ENCODE measurements at places on chromosomes 5 and 9.

- DNase-seq = peak; percentile 96
Measured at GRCh38 chr9:7976167-7976755, 176.7 kb upstream of the DMAC1 start.

GRCh38 chr9:125428902-125429467, 167.4 kb downstream of the GAPVD1 start:
- no peak for DNase-seq

DNA sequence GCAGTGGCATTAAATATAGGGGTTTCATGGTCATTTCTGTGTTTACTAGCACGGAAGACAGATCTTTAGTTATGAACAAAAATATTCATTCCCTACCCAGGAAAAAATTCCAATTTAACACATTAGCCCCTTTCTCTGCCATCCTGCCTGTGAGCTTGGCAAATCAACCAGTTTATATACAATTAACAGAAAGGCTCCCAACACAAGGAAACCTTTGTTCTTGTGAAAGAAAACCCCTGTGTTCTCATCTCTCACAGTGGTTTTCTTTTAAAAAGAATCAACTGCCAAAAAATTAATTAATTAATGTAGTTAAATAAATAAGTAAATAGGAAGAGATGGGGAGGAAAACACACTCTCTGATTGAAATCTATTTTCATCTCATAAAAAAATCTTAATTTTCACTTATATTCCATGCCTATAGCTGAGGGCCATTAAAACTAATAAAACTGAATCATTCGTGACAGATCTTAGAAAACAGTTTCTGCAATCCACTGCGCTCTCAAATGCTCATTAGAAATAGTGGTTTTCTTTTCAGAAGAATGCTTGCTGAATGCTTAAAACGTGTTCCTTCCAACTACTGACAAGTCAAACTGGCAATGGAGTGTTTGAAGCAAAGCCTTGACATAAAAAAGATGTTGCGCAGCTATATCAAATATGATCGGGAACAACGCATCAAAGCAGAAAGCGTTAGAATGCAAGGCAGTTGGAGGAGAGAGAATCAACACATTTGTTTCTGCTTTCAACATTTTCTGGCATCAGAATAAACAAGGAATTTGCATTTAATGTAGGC, 387.7 kb downstream of the TLR4 start:
- DNase-seq = no peak

GRCh38 chr9:90793729-90794128, 7.9 kb upstream of the SYK start:
- no peak for DNase-seq

DNA sequence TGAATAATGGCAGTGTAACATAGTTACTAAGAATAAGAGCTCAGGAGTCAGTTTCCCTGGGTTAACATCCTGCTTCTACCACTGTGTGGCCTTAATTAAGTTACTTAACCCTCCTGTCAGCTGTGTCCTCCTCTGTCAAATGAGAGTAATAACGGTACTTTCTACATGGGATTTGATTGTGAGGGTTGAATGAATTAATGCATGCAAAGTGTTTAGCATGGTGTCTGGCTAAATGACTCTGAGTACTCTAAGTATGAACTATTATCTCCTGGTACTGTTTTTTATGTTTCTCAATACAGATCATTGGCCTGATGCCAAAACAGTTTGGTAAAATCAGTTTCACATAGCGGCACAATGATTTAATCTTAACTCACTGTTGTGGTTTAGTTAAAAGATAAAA, 19.6 kb downstream of the ZNF131 start:
- DNase-seq = no peak

- DNase-seq = no peak
Measured at GRCh38 chr5:74251141-74252035, 389.1 kb downstream of the ENC1 start.

- no peak for DNase-seq
Measured at GRCh38 chr5:171309276-171310211, 496 bp downstream of the TLX3 start.

DNA sequence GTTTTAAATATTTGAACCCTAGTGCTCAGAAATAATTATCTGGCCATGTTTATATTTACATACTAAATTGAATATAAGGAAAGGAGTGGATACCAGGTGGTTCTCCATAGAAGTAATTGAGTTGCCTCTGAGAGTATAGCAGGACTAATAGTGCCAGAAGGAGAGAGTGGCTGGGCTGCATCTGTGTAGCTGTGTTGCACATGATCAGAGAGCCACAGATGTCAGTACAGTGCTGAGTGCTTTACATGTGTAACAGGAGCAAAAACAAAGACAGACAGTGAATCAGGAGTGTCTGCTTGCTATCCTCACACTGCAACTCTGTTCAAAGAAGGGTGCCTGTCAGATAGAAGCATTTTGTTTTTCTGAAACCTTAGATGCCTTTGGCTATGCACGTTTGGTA, 353.9 kb upstream of the PAPPA start:
- no peak for DNase-seq

DNA sequence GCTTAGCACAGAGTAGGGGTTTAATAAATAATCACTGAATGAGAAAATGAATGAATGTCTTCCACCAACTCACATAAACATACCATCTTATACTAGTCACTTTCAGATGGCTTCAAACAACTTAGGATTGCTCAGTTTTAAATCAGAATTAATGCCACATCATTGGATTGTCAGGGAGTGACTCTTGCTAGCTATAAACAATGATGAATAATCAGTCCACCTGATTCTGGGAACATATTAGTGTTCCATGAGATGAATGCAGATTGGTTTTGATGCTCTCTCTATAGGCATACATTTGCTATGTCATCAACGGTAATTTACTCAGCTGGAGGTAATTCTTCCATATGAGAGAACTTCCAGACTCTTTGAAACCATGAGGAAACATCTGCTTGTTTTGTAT, 97.4 kb downstream of the CDH9 start:
- DNase-seq = no peak

DNA sequence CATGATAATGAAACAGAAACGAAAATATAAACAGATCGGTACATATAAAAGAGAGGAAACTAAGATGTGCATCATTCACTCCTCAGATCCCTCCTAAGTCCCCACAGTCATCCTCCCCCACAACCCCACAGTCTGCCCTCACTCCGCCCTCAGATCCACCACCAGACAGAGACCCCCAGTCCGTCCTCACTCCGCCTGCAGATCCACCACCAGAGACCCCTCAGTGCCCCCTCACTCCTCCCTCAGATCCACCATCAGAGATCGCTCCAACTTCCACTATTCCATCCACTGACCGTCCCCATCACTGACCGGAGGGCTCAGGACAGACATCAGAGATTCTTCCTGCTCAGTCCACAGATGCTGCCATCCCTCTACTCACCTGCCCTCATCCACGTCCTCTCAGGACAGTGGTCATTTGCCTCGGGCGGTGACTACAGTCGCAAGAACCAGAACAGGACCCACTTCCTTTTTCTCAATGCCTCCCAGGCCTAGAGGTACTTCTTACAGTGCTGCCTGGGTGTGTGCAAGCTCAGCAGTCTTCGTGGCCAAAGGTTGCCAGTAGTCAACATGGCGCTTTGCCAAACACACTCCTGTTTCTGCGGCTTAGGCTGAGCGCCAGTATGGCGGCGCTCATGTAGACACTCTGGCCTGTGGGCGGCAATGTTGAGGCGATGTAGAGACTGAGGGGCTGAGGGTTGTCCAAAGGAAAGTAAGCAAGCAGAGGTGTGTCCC, 8.3 kb upstream of the SPATA31C1 start:
- DNase-seq = no peak

GRCh38 chr9:13352451-13352979, 73.0 kb upstream of the MPDZ start:
- peak; percentile 42 for DNase-seq

- no peak for DNase-seq
Measured at GRCh38 chr5:107526270-107526937, 144.3 kb downstream of the EFNA5 start.

DNA sequence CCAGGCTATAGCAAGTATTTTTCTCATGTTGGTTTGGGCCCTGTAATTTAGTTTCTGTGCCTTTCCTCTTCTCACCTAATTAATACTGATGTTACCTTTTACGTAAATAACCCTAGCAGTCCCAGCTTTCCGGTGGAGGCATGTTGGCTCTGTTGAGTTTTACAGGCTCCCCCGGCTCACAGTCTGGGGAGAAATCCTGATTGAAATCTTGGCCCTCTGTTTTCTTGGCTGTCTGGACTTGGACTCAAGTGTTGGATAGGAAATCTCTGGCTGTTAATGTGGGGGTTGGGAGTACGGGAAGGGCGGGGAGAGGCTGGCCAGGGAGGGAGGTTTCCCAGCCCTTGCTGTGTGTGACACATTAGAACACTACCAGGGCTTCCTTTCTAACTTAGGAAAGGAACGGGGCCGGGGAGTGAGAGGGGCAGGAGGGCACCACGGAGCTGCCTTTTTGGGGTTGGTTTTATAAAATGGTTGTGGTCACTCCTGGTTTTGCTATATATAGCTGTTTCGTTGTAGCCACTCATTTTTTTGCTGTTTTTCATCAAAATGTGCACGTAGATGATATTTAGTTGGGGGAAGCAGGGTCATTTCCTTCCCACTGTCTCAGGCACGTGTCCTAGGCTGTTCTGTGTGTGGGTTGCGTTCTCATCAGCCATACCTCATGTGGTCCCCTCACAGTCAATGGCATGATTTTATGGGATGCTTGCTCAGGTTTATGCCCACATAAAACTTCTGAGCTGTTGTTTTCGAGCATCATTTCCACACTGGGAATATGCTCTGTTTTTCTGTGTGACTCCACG, 11.0 kb downstream of the TRIO start:
- DNase-seq = no peak

DNA sequence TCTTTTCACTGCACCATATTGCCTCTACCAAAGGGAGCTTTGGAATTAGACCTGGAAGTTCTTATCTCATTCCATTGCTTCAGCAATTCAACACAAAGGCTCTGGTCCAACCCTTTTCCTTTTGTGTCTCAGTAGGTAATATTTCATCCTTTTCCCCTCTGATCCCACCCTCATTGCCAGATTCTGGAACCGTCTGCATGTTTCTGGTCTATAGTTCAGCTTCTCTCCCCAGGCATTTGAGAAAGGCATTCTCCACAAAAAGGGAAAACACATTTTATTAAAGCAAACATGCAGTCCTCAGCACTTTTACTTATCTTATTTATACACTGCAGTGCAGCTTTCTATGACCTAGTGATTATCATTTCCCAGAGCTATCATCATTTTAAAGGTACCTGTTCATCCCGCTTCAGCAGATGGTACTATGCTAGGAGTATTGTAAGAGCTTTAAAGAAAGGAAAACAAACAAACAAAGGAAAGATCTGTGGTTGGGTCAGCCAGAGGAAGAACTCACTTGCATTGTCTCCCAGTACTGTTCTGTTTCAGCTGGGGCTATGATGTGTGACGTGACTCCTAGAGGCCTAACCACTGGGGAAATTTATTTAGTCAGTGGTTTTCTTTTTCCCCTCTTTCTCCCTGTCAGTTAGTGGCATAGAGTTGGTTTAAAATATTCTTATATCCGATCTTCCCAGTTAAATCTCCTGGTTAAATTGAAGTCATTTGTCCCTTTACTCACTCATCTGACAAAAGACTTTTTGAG, 269.2 kb downstream of the TMEM38B start:
- DNase-seq = no peak

GRCh38 chr9:38412751-38413150, 11.5 kb downstream of the IGFBPL1 start:
- DNase-seq = no peak

- DNase-seq = no peak
Measured at GRCh38 chr5:4374866-4375265, 765.3 kb upstream of the ADAMTS16 start.

DNA sequence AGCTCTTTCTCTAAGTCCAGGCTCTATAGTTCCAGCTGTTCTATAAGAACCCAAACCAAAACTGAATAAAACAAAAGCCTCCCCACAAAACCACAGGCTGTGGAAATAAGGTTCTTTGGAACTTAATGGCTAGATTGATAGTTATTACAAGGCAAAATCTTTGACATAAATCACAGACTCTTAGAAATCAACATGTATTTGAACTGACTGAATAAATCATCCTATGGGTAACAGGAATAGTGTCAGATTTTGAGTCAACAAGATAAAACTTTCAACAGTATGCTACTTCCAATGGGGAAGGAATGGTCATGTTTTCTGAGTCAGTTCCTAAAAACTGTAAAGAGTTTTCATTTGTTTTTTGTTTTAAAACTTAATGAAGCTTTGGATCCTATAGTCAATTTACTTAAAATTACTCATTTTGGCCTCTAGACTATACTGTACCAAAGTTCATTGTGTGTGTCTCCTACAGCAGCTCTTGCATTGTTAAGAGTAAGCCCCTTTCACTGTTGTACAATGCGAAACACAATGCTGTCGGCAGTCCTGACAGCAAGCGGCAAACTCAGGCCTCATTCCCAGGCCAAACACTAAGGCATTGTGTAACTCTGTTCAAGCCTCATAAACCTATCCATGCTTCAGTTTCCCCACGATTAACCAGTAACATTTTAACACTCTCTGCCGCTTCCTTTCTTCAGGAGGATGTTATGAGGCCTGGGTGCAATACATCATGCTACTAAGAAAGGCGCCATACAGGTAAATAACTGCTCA, 134.1 kb downstream of the ARL15 start:
- DNase-seq = no peak

DNA sequence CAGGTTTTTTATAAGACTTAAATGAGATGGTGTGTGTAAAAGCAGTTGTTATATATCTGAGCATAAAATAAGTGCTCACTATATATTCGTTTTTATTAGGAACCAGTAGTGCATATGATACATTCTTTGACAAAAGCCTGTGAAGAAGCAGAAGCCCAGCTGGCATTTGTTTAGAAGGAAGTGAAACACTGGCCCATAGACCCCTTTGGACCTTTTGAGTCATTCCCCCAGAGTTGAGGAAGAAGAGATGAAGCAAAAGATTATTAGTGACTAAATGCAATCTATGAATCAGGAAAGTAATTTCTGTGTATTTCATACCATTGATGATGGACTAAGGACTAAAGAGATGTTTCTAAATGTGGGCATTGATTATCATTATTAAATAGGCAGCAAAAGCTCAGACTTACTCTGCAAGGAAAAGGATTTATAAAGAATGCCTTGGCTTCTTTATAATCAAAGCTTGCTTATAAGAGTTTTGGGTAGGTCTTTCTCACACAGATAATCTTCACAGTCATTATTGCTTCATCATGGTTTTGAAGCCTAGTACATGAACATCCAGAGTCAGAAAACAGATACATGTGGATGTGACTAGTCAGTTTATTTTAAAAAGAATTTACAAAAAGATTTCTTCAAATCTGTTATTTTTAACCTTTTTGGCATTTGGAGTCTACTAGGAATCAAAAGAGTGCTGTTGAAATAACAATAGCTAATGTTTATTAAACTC, 16.9 kb upstream of the FER start:
- no peak for DNase-seq

- no peak for DNase-seq
Measured at GRCh38 chr5:42572313-42572712, 149.1 kb downstream of the GHR start.

DNA sequence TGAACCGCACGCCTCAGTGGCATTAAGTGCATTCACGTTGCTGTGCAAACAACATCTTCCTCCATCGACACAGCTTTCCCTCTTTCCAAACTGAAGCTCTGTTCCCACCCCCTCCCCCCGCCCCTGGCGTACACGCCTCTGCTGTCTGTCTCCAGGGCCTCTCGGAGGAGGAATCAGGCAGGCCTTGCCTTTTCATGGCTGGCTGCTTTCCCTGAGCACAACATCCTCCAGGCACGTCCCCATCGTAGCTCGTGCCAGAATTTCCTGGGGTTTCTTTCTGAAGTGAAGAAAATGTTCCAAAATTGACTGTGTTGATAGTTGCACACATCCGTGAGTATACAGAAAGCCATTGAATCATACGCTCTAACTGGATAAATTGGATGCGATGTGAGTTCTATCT, 22.3 kb upstream of the TMEM250 start:
- DNase-seq = no peak

- DNase-seq = no peak
Measured at GRCh38 chr9:93091453-93092081, 4.5 kb upstream of the CARD19 start.

- no peak for DNase-seq
Measured at GRCh38 chr5:149824120-149824519, 94.0 kb downstream of the PPARGC1B start.

All from MM.1S (cell line).